ENCODE measurements at places on chromosomes 3 and 15.

DNA sequence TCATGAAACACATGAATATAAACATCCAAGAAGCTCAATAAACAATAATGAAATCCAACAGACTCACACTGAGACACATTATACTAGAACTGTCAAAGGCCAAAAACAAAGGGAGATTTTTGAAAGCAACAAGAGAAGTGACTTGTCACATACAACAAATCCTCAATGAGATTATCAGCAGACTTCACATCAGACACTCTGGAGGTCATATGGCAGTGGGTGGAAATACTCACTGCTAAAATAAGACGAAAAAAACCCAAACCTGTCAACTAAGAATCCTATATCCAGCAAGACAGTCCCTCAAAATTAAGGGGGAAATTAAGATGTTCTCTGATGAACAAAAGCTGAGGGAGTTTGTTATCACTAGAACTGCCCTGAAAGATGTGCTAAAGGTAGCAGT, 125.4 kb upstream of the MELTF start:
- DNase-seq, result no peak

GRCh38 chr3:120446891-120447668, 3.7 kb downstream of the FSTL1 start:
- DNase-seq, result no peak

GRCh38 chr15:88608607-88609181, 12.4 kb upstream of the AEN start:
- DNase-seq, result no peak

GRCh38 chr3:60697132-60697531, 554.1 kb downstream of the FHIT start:
- no peak for DNase-seq

GRCh38 chr3:172973799-172974198, 167.2 kb downstream of the SPATA16 start:
- no peak for DNase-seq

DNA sequence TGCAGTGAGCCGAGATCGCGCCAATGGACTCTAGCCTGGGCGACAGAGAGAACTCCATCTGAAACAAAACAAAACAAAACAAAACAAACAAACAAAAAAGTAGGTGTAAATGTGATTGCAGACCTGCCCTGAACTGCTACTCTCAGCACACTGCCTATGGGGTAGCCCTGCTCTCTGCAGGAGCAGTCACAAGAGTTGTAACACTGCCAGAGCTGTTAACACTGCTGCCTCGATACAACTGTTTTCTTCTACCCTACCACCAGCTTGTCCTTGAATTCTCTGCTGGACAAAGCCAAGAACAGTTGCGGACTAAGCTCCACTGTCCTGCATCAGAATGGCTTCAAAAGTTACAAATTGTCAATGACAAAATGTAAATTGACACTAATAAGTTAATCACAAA, 89.3 kb downstream of the ALCAM start:
- DNase-seq, result peak; percentile 41

Measured in midbrain (tissue), 1 donor.